ENCODE measurements at places on chromosomes 12 and 14.

- DNase-seq, result no peak
Measured at GRCh38 chr12:3206536-3207072, 129.4 kb downstream of the TSPAN9 start.

DNA sequence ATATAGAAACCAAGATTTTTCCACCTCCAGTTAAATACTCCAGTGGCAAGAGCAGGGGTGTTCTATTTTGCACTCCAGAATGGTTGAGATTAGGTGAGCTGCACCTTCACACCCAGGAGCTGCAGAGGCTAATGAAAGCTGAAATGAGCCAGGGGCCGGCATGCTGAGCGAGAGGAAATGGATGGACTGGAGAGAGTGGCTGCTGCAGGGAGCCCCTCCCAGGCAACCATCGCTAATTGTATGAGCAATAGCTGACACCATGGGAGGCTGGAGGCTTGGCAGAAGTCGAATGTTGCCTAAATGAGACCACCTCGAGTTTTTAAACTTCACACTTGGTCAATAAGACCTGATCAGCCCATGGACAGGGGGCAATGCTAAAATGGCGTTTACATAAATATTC, 301.8 kb upstream of the TMPO start:
- no peak for DNase-seq

- DNase-seq, result no peak
Measured at GRCh38 chr12:52132754-52133161, 53.3 kb downstream of the SMIM41 start.

DNA sequence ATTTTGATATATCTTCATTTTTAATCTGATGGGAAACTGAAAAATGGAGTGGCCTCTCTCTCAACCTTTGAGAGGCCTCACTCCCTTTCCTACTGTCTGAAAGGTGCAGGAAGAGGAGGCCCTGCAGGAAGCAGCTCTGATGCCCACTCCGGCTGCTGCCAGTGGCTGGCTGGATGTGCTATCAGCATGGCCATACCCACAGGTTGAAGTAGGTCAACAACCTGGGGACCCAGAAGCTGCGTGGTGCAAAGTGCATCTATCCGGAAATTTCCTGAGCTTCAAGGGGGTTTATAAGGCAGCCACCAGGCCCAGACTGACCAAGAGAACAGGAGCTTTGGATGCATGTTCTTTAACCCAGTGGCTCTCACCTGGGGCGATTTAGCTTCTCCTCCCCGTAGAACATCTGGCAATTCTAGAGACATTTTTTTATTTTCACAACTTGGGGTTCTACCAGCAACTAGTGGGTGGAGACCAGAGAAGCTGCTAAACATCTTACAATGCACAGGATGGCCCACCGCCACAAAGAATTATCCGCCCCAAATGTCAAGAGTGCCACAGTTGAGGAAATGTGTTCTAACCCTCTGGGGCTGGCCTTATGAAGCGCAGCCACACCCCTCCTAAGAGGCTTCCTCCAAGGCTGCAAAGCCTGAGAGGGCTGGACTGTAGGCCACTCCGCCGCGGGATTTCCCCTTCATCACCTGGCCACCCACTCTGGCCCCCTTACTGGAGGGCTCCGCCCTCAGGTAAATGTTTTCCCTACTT, 8.2 kb upstream of the BATF start:
- no peak for DNase-seq

GRCh38 chr12:38788106-38788505, 117.3 kb downstream of the CPNE8 start:
- DNase-seq, result no peak

DNA sequence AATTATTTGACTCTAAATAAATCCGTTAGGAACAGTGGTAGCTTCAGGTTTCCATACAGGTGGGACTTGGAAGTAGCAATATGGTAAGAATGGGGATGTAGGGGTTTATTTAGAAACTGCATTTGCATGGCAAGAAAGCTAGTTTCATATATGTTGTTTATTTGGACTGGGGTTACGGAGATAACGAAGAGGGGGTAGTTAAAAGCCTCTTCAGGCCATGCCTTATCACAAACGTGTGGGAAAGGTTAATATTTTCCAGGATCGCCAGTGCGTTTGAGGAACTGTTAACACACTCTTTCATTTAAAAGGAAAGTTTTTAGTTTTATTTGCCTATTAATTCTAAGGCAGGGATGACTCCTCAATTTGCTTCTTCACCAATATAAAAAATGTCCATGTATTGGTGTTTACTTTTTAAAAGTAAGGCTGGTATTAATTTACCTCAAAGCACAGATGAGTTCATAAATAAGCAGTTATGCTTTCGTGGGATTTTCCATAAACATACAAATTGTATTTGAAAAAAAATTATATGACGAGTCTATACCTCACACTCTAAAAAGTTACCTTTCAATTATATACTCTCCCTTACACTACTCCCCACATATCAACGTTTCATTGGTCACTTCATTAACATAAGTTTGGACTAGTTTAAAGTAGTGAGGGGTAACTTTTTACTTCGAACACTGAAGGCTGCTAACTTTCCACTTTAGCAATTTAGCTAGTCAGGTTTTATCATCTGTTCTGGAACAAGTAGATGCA, 814 bp downstream of the RAB2B start:
- DNase-seq, result no peak
